ENCODE measurements at places on chromosomes 13 and 19.

DNA sequence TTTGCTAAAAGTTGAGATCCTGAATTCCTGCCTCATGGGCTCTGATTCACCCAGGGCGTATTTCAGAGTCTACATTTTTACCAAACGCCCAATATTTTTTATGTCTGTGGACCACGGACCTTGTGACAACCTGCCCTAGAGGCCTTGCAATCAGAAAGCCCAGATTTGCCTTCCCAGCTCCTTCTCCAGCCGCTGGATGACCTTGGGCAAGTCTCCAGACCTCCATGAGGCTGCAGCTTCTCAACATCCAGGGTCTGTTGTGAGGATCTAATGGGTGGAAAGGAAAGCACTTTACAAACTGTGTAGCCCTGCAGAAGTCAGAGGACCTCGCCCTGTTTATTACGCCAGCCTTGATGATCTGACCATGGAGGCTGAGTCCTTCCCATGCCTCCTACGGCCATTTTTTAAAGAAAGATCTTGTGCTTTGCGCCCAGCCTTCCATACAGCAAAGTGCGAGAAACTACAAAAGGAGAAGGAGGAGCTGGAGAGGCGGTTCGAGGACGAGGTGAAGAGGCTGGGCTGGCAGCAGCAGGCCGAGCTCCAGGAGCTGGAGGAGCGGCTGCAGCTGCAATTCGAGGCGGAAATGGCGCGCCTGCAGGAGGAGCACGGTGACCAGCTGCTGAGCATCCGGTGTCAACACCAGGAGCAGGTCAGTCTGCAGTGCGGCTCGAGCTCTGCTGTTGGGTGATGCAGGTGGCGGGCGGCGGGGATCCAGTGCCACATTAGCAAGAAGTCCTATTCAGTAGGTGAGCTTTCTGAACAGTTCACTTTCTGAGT lies 115.6 kb downstream of the SLC7A1 start:
- no peak for DNase-seq

DNA sequence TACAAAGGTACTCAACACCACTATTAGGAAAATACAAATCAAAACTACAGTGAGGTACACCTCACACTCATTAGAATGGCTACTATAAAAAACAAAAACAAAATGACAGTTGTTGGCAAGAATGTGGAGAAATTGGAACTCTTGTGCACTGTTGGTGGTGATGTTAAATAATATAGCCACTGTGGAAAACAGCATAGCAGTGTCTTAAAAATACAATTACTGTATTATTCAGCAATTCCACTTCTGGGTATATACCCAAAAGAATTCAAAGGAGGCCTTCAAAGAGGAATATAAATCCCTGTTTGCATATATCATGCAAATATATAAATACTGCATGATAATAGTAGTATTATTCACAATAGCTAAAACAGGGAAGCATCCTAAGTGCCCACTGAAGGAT lies 66.8 kb downstream of the CDK8 start:
- DNase-seq: no peak

- no peak for DNase-seq
Observed at GRCh38 chr19:41437944-41438574, 1.7 kb downstream of the DMAC2 start.

GRCh38 chr19:49489601-49490167 lies 2.3 kb downstream of the RPL13A start:
- DNase-seq: no peak

GRCh38 chr13:113732961-113733950 lies 25.8 kb upstream of the TMEM255B start:
- DNase-seq: no peak

All from iPS-NIHi11 (cell line).